ENCODE measurements at places on chromosomes 11 and 22.

- DNase-seq: peak; percentile 32
Measured at GRCh38 chr22:40348025-40348658, 1.8 kb downstream of the ADSL start.

- no peak for DNase-seq
Measured at GRCh38 chr11:105609341-105609781, 512 bp upstream of the GRIA4 start.

GRCh38 chr11:16789063-16789420 lies 50.6 kb downstream of the C11orf58 start:
- no peak for DNase-seq

DNA sequence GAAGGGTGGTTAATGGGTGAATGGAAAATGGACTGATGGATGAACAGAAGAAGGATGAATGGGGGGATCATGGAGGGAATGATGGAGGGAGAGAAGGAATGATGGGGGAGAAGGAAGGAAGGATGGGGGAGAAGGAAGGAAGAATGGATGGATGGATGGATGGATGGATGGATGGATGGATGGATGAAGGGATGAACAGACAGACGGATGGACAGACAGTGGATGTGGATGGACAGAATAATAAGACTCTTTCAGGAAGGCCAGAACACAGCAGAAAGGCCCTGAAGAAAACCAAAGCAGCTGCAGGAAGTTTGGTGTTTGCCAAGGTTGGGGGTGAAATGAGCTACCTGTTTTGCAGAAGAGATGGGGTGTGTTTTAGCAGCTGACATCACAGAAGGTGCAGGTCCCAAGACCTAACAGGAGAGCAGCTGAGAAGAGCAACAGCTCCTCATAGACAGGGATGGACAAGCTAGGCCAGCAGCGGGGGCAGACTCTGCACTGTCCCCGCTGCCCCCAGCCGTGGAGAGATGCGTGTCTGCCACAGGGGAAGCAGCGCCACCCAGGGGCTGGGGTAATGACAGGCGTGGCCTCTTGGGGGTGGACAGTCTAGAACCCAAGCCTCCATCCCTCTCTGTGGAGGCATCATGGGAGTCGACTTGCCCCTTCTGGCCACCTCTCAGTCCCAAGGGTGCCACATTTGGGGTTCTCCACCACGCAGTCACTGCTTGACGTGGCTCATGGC lies 17.9 kb downstream of the C1QTNF6 start:
- no peak for DNase-seq

- DNase-seq: no peak
Measured at GRCh38 chr11:118010738-118011461, 24.7 kb downstream of the IL10RA start.

DNA sequence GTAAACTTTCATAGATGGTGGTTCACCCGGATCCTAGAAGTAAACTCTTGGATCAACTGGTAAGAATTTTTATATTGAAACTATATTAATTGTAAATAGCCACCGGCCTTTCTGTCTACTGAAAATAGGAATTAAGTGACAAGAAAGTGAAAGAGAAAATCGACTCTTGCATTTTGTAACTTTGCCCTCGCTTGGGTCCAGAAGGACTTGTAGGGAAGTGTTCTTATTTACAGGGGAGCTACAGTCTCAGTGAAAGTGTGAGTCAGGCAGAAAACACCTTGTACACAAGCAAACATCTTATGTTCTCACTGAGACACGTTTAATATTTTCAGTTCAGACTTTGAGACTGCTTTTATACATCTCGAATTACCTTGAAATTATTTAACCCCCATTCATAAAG lies 238.9 kb downstream of the BLID start:
- DNase-seq: no peak

DNA sequence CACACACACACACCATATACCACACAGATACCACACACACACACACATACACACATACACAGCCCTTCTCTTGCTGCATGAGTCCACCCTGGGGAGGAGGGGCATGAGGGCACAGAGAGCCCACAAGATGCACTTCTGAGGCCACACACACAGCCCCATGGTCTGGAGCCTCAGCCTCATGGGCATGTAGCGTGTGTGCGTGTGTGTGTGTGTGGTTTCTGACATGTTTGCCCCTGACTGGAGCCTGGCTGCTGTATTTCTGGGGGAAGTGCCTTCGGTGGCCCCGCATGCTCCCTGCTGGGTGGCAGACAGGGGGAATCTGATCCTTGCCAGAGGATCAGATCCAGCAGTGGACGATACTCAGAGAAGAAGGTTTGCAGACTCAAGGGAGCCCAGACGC lies 97.0 kb upstream of the PRR5 start:
- DNase-seq: no peak

DNA sequence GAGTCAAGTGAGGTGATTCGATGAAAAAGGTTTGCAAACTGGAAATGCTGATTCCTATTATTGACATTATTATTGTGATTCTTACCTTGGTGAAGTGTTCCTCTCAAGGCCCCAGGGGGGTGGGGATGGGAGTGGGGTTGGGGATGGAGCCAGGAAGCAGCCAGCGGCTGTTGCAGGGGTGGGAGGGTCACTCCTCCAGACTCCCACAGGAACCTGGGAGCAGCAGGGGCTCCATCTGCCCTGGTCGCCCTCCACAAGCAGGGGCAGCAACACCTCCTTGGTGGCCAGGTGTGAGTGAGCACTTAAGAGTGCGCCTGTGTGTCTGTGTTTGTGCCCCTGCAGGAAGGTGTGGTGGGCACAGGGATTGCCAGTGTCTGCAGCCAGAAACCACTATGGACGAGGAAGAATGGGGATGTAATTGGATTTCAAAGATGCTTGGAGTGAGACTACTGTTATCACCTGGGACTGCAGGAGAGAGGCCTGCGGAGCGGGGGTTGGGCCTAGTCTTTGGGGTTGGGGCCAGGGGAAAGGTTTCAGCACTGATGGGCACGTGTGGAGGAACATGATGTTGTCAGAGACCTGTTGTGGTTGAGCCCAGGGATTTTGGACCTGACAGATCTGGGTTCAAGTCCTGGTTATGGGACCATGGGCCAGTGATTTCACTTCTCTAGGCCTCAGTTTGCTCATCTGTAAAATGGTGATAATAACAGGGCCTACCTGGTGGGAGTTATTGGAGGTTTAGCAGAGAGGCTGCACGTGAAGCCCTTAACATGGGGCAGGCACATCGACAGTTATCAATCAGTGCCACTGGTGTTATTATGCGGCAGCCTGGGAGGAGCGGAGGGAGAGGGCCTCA lies 3.6 kb upstream of the TP53I11 start:
- DNase-seq: no peak

DNA sequence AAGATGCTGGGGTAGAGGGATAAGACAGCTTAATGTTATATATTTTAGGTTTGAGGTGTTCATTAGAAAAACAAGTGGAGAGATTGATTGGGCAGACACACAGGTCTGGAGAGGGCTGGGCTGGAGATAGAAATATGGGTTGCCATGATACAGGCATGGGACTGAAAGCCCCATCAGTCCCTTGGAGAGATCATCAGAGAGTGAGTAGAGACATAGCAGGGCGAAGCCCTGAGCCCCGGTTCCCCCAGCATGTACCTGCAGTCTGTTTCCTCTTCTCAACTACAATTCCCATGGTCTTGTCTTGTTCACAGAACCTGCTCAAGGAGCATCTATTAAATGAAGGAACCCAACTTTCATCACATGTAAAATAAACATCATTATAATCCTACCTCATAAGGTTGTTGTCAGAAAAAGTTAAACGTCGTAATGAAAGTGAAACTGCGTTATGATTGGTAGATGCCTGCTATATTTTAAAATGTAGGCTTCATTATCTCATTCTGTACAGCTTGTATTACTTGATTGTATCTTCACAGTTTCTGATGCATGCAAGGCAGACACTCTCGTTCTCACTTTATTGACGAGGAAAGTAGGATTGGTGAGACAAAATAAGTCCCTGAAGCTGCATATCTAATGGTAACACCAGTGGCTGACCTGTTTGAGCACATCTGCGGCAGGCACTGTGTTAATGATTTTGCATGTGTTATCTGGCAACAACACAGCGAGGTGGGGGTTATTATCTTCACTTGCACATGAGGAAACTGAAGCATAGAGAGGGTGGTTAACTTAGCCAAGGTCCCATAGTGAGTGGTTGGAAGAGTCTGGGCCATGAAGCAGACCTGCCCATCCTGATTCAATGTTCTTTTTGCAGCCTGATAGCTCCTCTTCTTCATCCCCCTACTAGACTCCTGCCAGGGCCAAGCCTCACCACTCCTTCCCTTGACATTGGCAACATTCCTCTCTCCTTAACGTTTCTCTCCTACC lies 63.5 kb downstream of the ENDOD1 start:
- DNase-seq: no peak

DNA sequence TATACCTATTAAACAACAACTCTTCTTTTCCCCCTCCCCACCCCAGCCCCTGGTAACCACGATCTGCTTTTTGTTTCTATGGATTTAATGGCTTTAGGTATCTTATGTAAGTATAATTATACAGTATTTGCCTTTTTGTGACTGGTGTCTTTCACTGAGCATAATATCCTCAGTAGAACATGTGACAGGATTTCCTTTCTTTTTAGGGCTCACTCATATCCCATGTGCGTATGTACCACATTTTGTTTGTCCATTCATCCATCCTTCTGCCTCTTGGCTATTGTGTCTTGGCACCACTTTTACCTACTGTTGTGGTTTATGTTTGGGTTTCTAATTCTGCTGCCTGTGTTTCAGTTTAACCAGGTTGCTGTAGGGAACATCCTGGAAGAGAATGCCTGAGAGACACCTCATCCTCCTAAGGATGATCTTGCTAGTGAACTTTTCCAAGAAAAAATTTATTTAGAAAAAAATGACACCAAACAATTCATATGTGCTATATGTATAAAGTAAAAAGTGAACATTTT lies 77.6 kb upstream of the SESN3 start:
- no peak for DNase-seq

DNA sequence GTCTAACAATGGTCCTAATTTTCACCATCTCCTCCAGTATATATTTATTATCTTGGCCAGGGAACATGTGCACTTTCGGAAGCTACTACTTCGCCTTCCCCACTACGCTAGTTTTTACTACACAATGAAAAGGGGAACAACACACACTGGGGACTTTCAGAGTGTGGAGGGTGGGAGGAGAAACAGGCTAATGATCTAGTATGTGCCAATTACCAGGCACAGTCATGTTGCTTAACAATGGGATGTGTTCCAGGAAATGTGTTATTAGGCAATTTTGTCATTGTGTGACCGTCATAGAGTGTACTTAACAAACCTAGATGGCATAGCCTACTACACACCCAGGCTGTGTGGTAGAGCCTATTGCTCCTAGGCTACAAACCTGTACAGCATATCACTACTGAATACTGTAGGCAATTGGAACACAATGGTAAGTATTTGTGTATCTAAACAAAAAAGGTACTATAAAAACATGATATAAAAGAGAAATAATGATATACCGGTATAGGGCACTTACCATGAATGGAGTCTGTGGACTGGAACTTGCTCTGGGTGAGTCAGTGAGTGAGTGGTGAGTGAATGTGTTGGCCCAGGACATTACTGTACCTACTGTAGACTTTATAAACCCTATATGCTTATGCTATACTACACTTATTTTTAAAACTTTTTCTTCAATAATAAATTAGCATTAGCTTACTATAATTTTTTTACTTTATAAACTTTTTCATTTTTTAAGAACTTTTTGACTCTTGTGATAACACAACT lies 20.1 kb upstream of the CUL5 start:
- DNase-seq: no peak

- DNase-seq: no peak
Measured at GRCh38 chr22:50452649-50453048, 22.2 kb downstream of the SBF1 start.

DNA sequence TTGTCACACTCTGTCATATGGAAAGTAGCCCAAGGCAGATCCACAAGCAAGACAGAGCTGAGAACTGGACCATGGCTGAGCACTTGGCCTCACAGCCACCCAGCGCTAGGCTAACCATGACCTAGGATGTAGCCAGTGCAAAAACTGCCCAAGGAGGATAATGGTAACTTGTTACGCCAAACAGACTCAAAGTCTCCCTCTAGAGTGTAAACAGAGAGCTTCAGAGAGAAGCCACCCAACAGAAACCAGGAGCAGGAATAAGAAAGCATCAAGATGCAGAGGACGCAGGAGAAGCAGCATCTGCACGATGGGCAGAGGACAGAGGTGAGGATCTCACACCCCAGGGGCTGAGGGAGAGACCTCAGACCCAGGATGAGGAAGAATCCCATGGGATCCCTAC lies 97.9 kb downstream of the RCN1 start:
- no peak for DNase-seq

- DNase-seq: no peak
Measured at GRCh38 chr11:36037031-36037430, 93.2 kb downstream of the LDLRAD3 start.

GRCh38 chr22:49081261-49081666 lies 746.4 kb downstream of the BRD1 start:
- DNase-seq: no peak

DNA sequence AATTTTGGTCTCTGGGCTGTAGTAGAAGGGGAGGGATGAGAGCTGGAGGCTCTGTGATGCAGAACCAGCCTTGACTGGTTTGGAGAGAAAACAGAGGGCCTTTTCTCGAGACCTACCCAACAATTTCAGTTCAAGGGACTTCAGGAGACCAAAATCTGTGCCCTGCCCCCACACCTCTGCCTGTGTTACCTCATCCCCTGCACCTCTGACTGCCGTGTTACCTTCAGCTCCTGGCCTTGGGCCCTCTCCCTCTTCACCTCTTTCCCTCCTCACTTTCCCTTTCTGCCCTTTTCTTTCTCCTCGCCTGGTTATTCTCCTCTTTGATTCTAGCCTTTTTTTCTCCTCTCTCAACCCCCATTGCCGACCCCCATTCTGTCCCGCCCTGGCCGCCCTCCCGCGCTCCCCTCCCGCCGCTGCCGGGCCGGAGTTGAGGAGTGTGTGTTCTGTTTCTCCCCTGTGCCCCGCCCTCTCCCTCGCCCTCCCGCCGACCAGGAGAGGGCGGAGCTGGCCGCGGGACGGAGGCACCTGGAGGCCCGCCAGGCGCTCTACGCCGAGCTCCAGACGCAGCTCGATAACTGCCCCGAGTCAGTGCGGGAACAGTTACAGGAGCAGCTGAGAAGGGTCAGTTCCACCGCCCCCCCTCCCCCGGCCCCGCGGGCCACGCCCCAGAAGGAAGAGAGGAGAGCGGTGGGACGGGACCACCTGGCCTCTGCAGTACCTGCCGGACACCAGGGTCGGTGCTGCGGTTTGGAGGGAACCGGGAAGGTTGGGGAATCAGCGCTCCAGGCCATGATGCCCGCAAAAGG lies 27.2 kb downstream of the PHLDB1 start:
- DNase-seq: no peak

GRCh38 chr11:118380571-118380970 lies 20.8 kb upstream of the ATP5MG start:
- DNase-seq: no peak

GRCh38 chr11:64921384-64921783 lies 3.1 kb upstream of the PPP2R5B start:
- no peak for DNase-seq
